M059J (cell line): ENCODE measurements at places on chromosomes 12 and 14. TPM values are rescaled to one million over a fixed set of nuclear protein-coding genes. Genes with fewer than 3 reads are reported as not detected.

ART4 gene
- not detected in 2 replicates for total RNA-seq

STYK1 gene
- 1.6 and 5.9 TPM in 2 replicates for total RNA-seq

KRT4 gene
- total RNA-seq = not detected in 2 replicates

PLEKHH1 gene
- total RNA-seq = 1.6 and 1.8 TPM in 2 replicates

TAC3 gene
- total RNA-seq = not detected in 2 replicates

CCDC85C gene
- total RNA-seq = 12.8 and 16.2 TPM in 2 replicates

ACAD10 gene
- 4.0 and 4.7 TPM in 2 replicates for total RNA-seq

AGAP2 gene
- 0.07 TPM in 1 of 2 replicates, not detected in the other for total RNA-seq

TEX52 gene
- not detected in 2 replicates for total RNA-seq

KITLG gene
- 11.8 and 13.0 TPM in 2 replicates for total RNA-seq

SLC10A1 gene
- total RNA-seq = not detected in 2 replicates

GDF3 gene
- not detected in 2 replicates for total RNA-seq

USP30 gene
- 10.6 and 18.7 TPM in 2 replicates for total RNA-seq

ANKRD33 gene
- total RNA-seq = not detected in 2 replicates

ANG gene
- total RNA-seq = 2.8 and 3.0 TPM in 2 replicates

RTRAF gene
- 146 and 189 TPM in 2 replicates for total RNA-seq

RPL36AL gene
- 318 and 363 TPM in 2 replicates for total RNA-seq

CRIP2 gene
- total RNA-seq = 93.9 and 114 TPM in 2 replicates

TMEM63C gene
- 0.20 and 0.39 TPM in 2 replicates for total RNA-seq

TOMM20L gene
- not detected in 2 replicates for total RNA-seq

CARMIL3 gene
- not detected in 2 replicates for total RNA-seq
